ENCODE measurements at places on chromosomes 7 and 10.

DNA sequence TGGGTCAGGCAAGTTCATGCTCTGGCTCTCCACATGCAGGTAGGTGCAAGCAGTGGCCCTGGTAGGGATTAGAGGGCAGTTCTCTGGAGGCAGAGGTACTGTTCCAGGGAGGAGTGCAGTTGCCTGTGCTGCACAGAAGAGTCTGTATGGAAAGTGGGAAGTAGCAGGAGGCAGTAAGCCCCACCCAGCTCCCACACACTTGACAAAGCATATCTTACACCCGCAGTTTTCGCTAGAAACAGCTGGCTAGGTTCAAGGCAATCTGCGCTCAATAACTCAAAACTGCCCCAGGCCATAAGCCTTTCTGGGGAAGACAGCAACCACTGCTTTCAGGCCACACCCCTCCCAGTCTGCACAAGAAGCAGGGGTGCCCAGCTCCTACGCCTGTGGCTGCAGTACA is 33.1 kb upstream of the ARMC3 start:
- DNase-seq: no peak

GRCh38 chr7:106288263-106288662 is 3.5 kb upstream of the NAMPT start:
- no peak for DNase-seq

GRCh38 chr10:92381543-92381954 is 90.6 kb downstream of the MARCHF5 start:
- DNase-seq: no peak

DNA sequence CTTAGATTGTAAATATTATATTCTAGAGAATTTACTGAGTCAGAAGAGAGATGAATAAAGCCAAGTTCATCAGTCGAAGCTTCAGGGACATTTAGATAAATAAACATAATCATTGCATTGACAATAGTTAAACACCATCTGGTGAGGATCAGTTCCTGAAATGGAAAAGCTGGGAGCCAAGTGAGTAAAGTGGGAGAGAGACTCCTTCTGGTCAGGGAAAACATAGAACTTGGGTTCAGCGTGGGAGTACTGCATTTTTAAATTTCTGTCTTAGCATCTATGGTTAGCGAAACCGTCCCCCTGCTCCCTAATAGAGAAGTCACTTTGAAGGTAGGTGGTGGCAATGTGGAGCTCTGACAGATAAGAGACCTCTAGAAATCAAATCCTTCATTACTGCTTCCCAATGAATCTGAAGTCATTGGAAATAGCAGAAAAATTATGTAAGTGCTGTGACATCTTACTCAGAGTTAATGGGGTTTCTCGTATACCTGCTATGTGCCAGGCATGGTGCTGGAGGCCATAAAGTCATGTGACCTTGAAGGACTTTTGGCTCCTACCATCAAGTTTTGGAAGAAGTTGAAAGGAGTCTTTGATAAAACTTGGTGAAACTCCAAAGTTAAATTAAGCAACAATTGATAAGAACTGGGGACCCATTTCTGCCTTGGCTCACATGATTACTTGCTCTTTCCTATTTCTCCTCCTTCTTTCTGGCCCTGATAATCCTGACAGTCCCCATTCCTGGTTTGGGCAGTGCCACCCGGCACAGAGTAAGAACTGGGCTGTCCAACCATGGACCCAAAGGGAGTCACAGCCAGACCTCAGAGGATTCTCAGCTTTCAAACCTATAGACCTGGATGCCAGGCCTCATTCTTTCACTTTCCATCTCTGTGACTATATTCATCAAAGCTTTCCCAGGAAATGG is 211.2 kb downstream of the C7orf25 start:
- DNase-seq: no peak

Measured in stimulated activated CD8-positive, alpha-beta memory T cell treated with anti-CD3 and anti-CD28 coated beads, Interleukin-2, amount 100 ng/mL, for 1 hour (primary cell).